ENCODE measurements at places on chromosomes 16 and 17.

DNA sequence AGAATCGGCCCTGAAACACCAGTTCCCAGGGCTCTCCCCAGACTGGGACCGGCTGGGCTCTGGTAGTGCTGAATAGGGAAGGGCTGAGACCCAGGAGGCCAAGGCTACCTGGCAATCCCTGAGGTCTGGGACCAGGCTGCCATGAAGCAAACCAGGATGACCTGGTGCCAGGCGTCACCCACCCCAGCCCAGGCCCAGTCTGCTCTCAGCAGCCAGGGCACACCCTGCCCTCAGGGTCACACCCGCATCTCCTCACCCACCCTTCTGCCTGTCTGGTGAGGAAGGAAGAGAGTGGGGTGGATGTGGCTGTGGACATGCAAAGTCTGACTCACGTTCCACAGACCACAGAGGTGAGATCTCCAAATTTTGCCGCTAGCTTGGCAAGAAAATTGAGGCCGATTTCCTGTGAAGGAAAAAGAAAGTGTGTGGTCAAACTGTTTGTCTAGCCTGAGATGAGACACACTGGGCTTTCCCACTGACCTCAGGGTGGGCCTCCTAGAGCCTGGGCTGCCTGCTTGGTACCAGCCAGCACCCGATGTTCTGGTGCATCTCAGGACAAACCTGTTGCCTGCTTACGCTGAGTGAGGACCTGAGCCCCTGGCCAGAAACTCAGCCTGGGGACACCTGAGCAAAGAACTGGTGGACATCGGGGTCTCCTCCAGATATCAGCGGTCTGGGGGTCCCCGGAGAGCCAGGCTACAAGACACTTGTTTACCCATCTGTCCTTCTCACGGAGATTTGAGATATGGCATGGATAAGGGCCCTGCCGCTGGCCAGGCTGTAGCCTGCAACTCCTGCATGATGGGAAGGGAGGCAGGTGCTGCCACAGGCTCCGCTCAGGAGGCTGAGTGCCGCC lies 6.3 kb upstream of the RAB37 start:
- no peak for DNase-seq

DNA sequence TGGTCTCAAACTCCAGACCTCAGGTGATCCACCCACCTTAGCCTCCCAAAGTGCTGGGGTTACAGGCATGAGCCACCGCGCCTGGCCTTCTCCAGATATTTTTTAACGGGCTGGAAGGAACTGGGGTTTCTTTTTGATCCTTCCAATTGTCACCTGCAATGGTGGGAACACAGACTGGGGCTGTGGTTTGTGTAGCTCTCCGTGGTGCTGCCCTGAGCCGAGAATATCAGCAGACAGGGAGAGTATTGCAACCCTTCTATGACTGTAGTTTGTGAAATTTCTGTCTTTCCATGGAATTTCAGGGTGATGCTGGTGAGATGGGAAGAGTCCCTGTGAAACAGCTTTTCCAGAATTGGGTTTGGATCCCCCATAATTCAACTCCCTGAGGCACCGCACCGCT lies 263.5 kb downstream of the ENGASE start:
- DNase-seq = no peak

GRCh38 chr17:50682938-50683337 lies 24.8 kb downstream of the ANKRD40 start:
- no peak for DNase-seq

DNA sequence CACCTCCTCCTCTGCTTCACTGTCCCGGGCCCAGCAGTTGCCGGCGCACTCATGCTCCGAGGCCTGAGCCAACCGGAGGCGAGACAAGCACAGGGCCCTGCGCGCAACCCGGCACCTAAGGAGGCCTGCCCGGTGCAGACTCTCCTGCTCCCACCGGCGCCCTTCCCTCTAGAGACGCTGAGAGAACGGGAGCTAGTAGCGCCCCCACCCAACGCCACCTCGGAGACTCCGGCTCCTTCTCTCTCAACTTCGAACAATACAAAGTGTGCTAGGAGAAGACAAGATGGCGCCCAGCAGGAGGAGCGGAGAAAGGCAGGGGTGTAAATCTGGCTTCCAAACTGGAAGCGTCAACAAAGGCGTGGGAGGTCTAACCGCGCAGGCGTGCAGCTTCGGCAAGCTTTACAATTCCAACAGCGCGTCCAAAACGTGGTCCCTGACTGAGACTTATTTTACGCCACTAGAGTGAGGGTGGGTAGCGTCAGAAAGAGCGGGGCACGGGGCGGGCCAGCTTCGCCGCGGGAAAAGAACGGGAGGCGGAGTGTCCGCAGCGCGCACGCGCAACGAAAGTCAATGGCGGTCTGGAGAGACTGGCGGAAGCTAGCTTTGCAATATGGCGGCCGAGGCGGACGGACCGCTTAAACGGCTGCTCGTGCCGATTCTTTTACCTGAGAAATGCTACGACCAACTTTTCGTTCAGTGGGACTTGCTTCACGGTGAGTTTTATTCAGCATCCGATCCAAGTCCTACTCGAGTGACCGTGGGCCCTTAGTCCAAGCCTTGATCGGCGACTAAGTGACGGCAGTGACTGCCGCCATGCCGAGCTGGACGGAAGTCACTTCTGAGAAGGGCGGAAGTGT lies at the start of gene MPDU1:
Gene MPDU1 (plus strand): TSS at position 600 of the 857 bp plus-strand sequence. CDS start 11 bp downstream, at position 611.
- DNase-seq = peak; percentile 98

GRCh38 chr17:73582359-73582758 lies 61.9 kb downstream of the SDK2 start:
- no peak for DNase-seq

DNA sequence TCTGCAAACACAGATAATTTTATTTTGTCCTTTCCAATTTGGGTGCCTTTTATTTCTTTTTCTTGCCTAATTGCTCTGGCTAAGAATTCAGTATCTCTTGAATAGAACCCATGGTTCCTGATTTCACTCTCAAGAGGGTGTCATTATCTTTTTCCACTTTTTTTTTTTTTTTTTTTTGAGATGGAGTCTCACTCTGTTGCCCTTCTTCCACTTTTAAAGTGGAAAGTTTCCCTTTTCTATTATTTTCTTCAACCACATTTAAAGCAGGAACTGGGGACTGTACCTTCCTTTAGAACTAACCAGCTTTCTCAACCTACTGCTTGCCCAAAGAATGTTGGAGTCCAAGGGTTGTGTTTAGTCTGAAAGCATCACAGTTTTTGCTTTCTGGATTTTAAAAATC lies 31.1 kb downstream of the SLFN11 start:
- no peak for DNase-seq

GRCh38 chr17:65711671-65712276 lies 150.3 kb upstream of the AXIN2 start:
- no peak for DNase-seq

DNA sequence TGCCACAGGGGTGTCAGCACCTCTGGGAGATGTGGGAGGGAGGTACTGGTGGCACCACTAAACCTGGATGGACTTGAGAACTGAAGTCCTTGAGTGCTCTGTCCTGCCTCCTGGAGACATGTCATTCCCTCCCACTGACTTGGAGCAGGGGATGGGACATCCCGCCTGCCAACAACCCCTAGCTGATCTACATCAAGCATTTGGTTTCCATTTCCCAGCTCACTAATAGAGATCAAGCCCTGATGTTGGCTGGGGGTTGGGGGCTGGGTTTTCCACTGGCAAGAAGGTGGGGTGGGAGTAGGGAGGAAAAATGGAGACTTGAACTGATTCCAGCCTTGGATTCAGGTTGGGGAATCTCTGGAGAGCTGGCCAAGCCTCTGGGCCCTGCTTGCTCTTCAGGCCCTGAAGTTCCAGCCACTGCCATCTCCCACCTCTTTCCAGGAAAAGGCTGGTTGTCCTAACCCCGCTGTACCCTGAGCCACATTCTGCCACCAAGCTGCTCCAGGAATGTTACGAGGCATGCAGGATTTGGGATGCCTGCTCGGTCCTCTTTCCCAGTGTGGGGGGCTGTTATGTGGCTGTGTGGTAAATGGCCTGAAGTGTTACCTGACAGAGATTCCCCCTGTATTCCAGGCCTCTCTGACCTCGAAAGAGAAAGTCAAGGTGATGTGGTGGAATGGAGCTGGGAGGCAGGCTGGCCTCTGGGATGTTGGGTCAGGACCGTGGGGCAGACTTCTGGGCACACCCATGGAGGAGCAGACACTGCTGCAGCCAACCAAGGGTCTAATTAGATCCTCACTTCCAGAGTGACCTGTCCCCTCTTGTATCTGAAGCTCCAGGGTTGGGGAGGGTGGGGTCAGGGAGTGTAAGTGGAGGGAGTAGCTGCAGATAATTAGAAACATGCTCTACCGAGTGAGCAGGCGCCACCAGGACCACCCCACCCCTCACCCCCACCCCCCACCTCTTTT lies 16.7 kb downstream of the IGFBP4 start:
- DNase-seq = no peak

GRCh38 chr17:66354472-66354871 lies 52.1 kb downstream of the PRKCA start:
- DNase-seq = no peak

DNA sequence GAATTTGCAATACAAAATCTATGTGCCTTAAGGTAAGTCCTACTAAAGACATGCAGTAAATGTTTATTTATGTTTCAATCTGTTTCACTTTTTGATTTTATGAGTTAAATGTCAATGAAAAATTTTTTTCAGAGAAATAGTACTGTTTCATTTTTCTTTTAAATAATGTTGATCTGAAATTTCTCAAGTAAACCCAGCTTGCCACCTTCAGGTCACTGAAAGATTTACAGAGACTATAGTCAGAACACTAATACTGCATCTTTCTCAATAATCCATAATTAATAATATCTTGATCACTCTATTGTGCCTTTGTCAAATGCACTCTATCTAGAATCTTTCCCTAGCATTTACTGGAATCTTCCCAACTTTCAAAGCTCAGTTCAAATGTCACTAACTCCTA lies 6.5 kb upstream of the DHX40 start:
- no peak for DNase-seq

Data from type B pancreatic cell (in vitro differentiated cells).